ENCODE measurements at places on chromosomes 11 and 22.

DNA sequence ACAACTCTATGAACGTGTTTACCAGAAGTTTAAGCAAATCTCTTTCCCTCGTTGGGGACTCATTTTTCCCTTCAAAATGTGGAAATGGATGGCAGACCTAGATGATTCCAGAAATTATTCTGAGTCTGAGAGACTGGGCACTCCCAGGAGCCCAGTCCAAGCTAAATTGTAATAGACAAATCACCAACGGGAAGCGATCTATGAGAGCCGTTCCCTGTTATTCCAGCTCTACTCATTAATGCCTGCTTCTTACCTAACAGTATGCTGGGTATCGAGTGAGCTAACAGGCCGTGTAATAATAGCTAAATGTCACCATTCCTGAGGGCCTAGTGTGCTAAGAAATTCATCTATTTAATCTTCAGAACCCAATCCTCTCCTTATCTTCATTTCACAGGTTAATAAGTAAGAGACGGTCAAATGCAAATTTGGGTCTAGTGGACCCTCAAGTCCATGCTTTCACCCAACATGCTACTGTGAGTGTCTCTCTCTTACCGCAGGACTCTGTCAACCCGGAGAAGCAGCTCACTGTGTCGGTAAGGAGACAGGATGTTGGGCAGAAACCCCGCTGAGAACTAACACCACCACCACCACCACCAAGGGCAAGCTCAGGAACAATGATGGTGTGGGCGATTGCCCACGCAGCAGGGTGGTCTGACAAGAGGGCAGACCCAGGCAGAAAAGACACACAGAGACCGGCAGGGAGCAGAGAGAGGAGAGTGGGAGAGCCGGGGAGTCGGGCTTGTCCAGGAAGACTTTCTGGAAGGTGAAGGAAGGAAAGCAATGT, 57.1 kb upstream of the TIMP3 start:
- DNase-seq: no peak

- no peak for DNase-seq
These were observed 171.8 kb downstream of the SOX6 start for GRCh38 chr11:16184588-16184987.

DNA sequence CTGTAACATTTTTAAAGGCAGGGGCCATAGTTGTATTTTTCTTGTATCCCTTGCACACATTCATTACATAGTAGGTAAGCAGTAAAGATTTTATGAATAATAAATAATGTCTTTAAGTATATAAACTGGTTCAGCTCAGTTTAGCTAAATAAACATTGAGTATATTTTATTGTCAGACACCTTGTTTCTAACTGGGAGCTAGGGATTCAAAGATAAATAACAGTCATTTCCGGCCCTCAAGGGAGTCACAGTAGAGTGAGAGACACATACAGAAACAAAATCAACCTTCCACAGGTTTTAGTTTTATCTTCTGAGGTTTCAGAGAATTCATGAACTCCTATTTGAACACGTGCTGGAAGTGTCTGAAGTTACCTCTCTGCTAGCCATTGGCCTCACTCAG, 760.2 kb downstream of the DLG2 start:
- no peak for DNase-seq

- DNase-seq: no peak
These were observed 188.6 kb downstream of the SWAP70 start for GRCh38 chr11:9852465-9852864.

- DNase-seq: no peak
These were observed at the start of gene IL18 for GRCh38 chr11:112163875-112164685. Gene IL18, minus strand, starts transcription at chr11:112164094. Its CDS starts 9,041 bp downstream, at chr11:112155053.

DNA sequence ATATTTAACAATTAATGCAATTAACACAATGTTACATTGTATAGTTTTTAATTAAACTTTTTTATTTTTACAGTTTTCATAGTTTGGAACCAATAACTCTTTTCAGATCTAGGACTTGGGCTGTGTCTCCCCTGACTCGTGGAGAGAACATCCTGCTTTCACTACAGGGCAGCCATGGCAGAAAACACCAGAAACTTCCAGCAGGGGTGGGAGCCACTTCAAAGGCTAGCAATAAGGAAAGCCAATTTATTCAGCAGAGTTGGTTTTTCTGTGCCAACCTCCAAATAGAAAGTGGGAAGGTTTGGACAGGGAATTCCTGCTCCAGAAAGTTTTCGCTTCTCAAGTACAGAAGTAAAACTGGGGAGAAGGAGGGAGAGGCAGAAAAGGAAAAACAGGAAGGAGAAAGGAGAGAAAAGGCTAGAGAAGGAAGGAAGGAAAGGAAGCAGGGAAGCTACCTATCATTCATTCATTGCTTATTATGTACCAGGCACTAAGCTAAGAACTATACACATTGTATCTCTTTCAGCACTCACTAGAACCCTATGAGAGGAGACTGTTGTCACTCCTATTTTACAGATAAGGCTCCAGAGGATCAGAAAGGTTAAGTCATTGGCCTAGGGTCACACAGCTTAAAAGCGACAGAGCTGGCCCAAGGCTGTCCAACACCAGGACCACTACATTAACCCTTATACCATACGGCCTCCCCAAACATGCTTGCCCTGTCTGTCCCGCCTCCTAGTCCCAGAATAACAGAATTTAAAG, 54.8 kb upstream of the CREB3L1 start:
- no peak for DNase-seq

- DNase-seq: no peak
These were observed 8.9 kb upstream of the SEPTIN5 start for GRCh38 chr22:19705181-19705934.

GRCh38 chr11:65802841-65803240, 16.0 kb downstream of the OVOL1 start:
- no peak for DNase-seq

GRCh38 chr22:46696614-46697013, 41.4 kb downstream of the CERK start:
- DNase-seq: no peak

- DNase-seq: no peak
These were observed 858 bp upstream of the APOBEC3A start for GRCh38 chr22:38956551-38956950.

DNA sequence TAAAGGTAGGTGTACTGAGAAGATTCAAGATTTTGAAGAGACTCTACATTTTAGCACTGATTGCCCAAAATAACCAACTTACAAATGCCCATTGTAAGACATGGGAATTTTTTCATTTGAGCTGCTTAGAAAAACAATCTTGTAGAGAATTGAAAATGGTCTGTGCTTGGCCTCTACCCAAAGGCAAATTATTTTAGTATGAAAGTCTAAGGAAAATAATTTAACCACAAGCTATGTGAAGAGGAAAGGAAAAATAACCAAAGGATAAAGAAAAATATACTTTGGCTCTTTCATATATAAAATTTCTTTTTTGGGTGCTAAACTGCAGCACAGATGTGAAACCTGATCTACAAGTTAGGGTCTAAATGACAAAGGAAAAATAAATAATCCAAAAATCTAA, 54.9 kb downstream of the ME3 start:
- DNase-seq: no peak

- no peak for DNase-seq
These were observed 73.7 kb upstream of the TSPAN18 start for GRCh38 chr11:44652901-44653644.

GRCh38 chr11:76772783-76773106, 10.4 kb upstream of the TSKU start:
- DNase-seq: no peak

GRCh38 chr11:96282625-96283220, 60.3 kb downstream of the MAML2 start:
- no peak for DNase-seq

GRCh38 chr11:1727861-1728260, 22.5 kb downstream of the IFITM10 start:
- DNase-seq: no peak

DNA sequence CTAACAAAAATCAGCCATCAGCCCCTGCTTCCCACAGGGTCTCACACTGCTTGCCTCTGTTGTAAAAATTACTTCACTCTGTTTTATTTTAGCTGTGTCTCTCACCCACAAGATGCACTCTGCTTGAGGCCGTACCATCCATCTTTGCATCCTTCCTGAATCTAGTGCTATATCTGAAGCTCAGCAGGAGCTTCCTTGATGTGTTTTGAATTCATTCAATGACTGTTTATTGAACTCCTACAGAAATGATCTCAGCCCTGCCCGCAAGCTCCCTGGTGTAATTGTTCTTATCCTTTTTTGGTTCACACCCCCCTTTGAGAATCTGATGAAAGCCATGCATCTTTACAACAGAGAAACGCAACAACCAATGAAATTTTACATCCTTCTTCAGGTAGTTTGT, 310.2 kb upstream of the ZC3H12C start:
- DNase-seq: no peak

DNA sequence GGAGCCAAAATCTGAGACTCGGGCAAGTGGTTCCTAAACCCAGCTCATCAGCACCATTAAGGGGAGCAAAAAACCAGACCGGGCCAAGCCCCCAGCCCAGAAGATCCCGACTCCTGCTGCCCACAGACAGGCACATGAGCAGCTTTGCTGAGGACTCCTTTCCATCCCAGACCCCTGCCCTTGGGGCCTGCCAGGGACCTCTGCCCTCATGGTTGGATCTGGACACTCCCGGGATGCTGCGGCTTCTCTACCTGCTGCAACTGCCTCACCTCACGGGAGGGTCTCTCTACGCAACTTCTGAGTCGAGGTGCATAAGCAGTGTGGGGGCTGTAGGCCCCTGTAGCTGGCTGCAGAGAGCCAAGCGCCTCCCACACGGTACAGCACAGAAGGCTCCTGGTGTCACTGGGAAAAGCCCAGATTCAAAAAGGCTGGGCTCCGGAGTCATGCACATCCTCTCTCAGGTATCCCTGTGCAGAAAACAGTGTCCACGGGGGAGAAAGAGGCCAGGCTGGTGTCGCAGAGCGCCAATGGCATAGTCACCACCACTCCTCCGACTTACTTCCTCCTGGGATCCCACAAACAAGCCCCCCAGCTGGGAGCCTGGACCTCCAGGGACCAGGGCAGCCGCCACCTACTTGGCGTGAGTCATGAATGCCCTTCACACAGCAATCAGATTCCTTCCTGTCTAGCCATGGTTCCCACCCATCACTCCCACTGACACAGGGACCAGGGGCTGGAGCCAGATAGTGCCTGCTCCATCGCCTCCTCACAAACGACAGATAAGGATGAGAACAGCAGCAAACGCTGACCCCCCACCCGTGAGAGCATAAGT, 122.1 kb downstream of the BCR start:
- no peak for DNase-seq

GRCh38 chr11:101090679-101091270, 38.8 kb downstream of the PGR start:
- no peak for DNase-seq

GRCh38 chr22:27113211-27113635, 455.8 kb downstream of the MIAT start:
- no peak for DNase-seq

GRCh38 chr22:49650336-49651241, 177.1 kb downstream of the BRD1 start:
- no peak for DNase-seq

GRCh38 chr22:33014621-33015020, 43.6 kb downstream of the SYN3 start:
- DNase-seq: no peak

- DNase-seq: no peak
These were observed 8.5 kb downstream of the ACAD8 start for GRCh38 chr11:134261626-134262488.

DNA sequence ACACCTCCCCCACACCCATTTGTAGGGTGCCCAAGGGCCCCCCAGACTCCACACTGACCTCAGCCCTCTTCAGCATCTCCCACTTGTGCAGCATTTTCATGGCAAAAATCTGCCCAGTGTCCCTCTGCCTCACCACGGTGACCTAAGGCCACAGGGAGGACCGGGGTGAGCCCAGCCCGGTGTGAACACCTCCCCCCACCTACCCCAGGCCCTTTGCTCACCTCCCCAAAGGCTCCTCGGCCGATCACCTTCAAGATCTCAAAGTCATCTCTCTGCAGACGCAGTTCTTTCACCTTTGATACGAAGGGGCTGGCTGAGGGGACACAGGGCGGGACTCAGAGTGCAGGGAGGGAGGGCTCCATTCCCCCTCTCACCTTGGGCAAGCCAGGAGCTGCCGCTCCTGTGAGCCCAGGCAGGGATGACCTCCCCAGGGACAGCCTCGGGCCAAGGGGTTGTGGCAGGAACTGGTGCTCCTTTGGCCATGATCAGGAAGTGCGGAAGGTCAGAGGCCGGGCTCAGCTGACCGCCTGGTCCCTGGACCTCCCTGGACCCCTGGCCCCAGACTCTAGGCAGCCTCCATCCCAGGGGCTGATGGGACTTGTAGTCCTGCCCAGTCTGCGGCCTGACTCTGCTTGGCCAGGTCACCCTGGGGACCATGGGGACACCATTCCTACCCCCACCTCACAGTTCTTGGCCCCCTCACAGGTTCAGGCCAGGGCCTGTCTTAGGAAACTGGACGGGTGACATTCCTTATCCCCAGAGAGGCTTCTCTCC, 2.7 kb downstream of the CDC42BPG start:
- DNase-seq: no peak

DNA sequence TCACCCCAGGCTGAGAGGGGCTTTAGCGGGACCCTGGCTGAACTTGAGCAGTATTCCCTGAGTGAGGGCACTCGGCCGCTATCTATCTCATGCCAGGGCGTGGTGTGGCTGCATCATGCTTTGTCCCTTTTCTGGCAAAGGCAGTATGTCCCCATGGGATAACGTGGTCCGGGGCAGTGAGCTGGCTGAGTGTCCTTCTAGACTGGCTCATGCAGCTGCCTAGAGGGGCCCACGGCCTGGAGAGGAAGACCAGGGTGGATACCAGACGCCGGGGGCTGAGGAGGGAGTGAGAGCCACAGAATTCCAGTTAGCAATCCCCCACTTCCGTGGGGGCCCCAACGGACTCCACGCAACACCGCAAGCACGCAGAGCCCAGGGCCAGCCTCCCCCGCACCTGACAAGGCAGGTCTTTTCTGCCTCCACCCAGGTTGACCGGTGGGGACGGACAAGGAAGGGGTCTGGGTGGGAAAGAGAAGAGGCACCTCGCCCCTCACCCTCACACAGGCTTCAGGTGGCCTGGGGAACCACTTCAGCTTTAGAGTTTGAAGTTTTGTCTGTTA, 15.5 kb downstream of the NFAM1 start:
- no peak for DNase-seq

- no peak for DNase-seq
These were observed 59.5 kb upstream of the PRSS23 start for GRCh38 chr11:86740628-86741483.

- DNase-seq: peak; percentile 38
These were observed 215.0 kb upstream of the CTSC start for GRCh38 chr11:88552379-88553062.

- no peak for DNase-seq
These were observed 1500.0 kb downstream of the BRD1 start for GRCh38 chr22:48327721-48328120.

DNA sequence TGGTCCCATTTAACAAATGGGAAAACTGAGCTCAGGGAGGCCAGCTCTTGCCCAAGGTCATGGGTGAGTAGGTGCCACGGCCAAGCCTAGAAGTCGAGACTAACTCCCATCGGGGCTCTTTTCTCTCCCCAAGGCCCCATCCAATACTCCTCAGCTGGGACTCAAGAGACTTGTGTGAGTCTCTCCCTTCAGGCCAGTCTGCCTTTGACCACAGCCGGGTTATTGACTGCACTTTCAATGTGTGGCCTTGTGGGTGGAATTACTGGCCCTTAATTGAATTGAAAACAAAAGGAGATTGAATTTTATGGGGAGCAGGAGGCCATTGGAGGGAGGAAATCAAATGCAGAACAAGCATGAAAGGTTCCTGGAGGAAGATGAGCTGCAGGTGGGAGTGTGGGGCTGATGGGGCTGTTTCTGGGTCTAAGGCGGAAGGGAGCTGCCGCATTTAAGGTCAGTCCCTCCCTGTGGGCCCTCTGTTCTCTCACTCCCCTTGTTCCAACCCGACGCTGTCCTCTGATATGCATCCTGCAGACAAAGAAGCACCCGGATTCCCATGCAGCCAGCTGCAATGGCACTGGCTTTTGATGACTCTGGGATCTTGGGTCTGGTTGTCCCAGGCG, 552.8 kb downstream of the MIAT start:
- no peak for DNase-seq

- DNase-seq: no peak
These were observed 492.9 kb upstream of the ANO3 start for GRCh38 chr11:25838918-25839625.

All from stimulated activated CD8-positive, alpha-beta memory T cell treated with anti-CD3 and anti-CD28 coated beads, Interleukin-2, amount 100 ng/mL, for 48 hours (primary cell).